ENCODE measurements at places on chromosomes 4 and X.

- no peak for DNase-seq
These were observed 34.5 kb downstream of the ZFX start for GRCh38 chrX:24184018-24184417.

DNA sequence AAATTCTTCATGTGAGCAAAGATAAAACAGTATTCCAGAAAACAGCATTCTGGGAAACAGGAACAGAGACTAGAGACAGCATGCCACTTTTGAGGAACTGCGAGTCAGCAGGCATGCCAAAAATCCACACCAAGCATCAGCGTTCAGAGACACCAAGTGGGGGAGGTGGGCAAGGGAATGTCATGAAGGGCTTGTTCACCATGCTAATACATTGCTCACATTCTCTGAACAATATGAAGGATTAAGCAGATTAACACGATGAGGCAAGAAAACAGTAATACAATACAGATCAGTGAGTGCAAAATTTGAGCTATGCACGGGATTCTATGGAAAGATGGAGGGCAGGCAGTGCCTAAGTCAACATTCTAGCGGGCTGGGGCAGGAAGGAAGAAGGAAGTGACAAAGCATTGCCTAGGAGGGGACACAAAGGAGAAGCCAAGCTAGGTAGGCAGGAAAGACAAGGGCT lies 278.3 kb downstream of the FBXW7 start:
- peak; percentile 49 for DNase-seq

GRCh38 chr4:150827226-150827625 lies 187.9 kb downstream of the LRBA start:
- DNase-seq: no peak

- DNase-seq: no peak
These were observed 2471.7 kb downstream of the ARAP2 start for GRCh38 chr4:33772582-33772981.

- DNase-seq: no peak
These were observed 42.3 kb downstream of the DKK2 start for GRCh38 chr4:106993827-106994226.

DNA sequence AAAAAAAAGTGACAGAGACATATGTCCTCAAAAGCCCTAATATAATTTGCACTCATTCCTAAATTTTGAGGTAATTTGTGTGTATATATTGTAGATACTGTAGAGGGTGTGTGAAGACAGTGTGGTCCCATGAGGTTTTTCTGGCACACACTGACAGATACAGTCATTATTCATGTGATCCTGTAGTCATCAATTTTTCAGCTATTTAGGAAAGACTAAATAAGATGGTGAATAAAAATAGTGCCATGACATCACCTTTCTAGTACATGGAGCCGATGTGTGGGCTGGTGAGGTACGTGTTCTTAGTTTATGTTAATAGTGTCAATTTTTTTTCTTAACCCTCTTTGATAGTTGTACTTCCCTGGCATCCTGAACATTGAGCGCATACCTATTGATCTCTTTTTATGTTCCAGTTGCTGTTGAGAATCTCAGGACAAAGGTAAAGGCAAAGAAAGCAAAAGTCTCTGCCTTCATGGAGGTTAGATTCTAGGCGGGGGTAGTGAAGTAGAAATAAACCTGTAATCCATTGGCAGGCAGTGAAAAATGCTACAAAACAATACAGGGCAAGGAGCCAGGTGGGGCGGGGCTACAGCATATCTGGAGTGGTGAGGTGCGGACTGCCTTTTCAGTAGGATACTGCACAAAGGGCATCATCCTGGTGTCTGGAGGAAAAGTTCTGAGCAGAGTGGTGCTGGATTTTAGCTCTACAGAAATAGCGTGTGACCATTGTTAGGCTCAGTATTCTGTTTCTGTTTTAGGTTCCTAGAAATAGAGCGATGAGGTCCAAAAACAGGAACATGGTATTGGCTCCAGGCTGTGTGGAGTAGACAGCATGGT lies 93.8 kb downstream of the ARHGAP10 start:
- DNase-seq: no peak

DNA sequence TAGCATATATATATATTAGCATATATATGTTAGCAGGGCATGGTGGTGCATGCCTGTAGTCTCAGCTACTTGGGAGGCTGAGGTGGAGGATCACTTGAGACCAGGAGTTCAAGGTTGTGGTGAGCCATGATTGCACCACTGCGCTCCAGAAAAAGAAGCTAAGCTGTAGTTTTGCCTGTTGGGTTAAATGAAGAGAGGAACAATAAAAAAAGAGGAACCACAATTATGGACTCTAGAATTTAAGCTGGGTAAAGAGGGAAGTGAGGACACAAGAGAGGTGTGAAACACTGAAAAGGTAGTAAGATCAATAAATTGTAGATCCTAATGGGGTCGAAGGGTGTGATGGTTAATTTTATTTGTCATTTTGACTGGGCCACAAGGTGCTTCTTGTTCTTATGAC lies 40.5 kb upstream of the HSD17B10 start:
- DNase-seq: no peak

DNA sequence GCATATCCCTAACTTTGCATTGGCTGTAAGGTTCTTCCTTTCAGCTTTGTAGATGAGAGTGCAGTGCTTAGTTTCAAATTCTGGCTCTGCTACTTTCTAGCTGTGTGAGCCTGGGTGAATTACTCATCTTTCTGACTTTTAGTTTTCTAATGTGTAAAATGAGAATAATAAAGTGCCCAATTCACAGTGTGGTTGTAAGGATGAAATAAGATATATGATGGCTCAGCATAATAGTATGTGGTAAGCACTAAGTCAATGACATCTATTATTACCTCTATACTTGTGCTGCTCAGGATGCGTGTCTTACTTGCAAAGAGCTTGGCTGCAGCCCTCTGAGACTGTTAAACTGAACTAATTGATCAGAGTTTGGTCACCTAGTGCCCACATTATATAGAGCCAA lies 30.6 kb upstream of the ETNPPL start:
- no peak for DNase-seq

GRCh38 chr4:73929278-73929677 lies 52.5 kb downstream of the PF4 start:
- DNase-seq: no peak

- DNase-seq: peak; percentile 33
These were observed 96.8 kb downstream of the PDLIM5 start for GRCh38 chr4:94548571-94548970.

- no peak for DNase-seq
These were observed 936.2 kb upstream of the LCORL start for GRCh38 chr4:18957716-18958115.

GRCh38 chr4:3251691-3252479 lies 2.9 kb downstream of the MSANTD1 start:
- DNase-seq: no peak

GRCh38 chrX:49183701-49184281 lies 2.4 kb downstream of the PRICKLE3 start:
- DNase-seq: no peak

DNA sequence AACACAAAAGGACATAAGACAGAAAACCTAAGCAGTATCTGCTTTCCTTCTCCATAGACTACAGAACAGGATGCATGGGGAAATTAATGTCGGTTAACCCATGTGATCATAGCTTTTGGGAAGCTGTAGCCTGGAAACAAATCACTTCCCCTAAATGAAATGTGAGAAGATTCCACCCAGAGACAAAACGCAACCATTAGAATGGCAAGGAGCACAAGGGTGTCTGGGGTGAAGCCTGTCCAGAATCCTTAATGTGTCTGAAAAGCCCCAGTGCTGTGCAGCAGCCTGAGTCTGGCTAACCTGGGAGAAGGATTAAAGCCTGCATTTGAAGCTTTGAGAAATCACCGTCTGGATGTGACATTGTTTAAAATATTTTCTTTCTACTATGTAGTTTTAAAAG lies 213.3 kb downstream of the ANKRD50 start:
- peak; percentile 4 for DNase-seq

DNA sequence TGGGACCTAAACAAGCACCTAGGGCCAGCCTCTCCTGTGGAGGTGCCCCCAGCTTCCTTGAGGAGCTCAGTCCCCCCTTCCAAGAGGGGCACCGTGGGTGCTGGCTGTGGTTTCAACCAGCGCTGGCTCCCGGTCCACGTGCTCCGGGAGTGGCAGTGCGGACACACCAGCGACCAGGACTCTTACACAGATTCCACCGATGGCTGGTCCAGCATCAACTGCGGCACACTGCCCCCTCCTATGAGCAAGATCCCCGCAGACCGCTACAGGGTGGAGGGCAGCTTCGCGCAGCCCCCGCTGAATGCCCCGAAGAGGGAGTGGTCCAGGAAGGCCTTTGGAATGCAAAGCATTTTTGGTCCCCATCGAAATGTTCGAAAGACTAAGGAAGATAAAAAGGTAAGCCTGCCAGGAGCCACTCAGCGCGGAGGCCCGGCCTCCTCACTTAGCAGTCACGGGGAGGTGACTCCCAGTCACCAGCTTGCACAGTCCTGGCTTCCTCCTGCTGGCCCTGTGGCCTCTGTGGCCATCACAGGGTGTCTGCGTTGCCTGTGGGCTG lies 24.9 kb downstream of the RGS12 start:
- no peak for DNase-seq

DNA sequence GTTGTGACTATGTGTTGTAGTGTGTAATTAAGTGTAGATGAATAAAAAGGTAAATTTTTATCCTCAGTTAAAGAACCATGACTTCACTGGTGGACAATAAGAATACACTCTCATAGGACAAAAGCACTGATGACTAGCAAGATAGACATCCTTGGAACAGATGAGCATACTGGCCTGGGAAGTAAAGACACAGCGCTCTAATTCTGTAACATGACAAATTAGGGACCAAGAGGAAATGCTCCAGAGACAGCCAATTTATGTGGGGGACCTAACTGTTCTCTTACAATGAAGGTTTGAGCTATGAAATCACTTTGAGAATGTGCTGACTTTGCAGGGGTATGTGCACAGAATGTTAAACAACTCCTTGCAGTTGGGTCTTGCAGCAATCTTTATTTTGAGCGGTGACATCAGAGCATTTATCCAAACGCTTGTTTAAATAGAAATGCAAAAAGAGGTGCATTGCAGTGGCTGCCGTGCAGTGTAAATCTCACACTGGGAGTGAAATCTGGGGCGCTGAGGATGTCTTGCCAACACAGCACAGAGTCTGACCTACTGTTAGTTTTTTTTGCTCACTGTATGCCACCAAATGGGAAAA lies 109.3 kb downstream of the MAGEC2 start:
- no peak for DNase-seq

DNA sequence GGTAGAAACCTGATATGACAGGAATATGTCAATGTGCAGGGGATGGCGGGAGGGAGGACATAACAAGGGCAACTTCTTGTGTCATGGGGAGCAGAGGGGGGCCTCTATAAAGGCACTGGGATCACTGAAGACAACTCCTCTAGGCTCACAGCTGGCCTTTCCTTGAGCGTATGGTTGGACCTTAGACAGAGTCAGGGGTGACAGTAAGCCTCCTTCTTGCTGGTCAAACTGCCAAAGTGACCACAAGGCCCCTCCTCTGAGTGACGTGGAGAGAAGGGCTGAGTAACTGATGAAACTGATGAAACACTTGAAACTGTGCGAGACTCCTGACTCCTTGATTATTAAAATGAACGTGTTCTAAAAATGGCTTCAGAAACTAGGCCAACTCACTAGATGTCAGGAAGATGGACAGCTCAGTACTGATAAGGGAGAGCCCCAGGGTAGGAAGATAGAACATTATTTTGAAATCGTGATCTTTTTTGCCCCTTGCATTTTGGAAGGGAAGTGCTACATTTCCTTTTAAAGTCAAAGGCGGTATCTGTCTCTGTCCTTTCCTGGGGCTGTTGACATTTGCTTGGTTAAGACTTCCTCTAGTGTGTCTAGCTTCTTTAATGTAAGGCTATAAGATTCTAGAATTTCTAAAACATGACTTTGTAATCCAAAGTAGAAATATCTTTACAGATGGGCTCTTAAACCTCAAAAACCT lies 1.6 kb downstream of the RAB33A start:
- DNase-seq: no peak

DNA sequence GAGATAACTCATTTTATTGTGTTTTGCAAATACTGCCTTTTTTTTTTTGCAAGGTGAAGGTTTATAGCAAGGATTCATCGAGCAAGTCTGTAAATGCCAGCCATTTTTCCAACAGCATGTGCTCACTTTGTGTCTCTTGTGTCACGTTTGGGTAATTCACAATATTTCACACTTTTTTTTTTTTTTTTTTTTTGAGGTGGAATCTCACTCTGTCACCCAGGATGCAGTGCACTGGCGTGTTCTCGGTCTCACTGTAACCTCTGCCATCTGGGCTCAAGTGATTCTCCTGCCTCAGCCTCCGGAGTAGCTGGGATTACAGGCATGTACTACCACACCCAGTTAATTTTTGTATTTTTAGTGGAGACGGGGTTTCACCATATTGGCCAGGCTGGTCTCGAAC lies 1.9 kb downstream of the RNF4 start:
- DNase-seq: no peak

- DNase-seq: peak; percentile 90
These were observed 118.8 kb downstream of the FAM13A start for GRCh38 chr4:88938138-88938537.

DNA sequence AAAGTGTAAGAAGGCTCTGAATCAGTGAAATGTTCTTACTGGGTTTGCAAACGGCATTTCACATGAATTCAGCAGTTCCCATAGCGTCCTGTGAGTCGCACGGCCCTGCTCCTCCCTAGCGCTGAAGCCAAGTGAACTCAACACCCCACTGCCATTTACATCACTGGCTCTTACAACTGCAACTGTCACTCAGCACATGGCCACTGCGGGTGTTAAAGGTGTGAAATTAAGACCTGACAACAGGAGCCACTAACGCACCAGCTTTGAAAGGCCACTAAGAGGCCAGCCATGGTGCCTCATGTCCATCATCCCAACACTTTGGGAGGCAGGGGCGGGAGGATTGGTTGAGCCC lies 31.7 kb downstream of the RNF212 start:
- DNase-seq: no peak

GRCh38 chrX:78139160-78140123 lies at the start of gene TAF9B:
Gene TAF9B, minus strand, starts transcription at chrX:78139650. Its CDS starts 39 bp downstream, at chrX:78139611.
- DNase-seq: peak; percentile 55

GRCh38 chrX:111652719-111653118 lies 28.3 kb upstream of the ALG13 start:
- no peak for DNase-seq

- no peak for DNase-seq
These were observed 44.8 kb upstream of the PRSS12 start for GRCh38 chr4:118397623-118397979.

DNA sequence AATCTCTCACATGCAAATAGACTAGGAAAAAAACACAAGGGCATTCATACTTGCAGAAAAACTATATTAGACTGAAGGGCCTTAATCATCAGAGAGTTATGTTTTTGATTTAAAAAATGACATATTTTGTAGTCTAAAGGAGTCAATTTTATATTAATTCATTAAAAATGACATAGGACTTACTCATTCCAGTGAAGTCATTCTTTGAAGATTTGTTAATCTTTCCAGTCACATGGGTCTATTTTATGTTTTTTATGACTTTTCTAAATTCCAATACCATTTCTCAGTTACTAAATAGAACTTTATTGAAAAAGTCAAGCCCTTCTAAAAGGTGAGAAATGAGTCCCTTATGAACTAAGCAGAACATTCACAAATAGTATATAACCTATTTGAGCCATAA lies 743.8 kb upstream of the INTU start:
- peak; percentile 62 for DNase-seq

DNA sequence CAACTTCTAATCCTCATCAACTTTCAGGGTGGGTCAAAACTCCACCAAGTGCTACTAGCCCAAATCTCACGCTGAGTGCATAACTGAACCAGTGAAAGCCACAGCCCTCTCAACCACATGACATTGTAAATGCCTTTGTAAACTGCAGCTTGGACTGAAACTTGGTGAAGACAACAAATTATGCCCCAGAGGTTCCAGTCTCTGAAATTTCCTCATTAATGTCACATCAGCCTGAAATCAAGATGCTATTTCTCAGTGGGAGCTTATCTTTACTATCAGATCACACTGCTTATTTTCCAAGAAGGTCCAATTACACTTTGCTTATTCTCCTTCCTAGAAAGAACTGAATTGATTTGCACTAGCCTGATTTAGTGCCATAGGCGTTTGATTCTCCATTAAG lies 46.6 kb downstream of the SOWAHB start:
- no peak for DNase-seq

Measured in fibroblast of skin of left quadriceps (primary cell).